Cardiac atrium fibroblast (primary cell): ENCODE measurements at places on chromosomes 3 and 15. TPM values are rescaled to one million over a fixed set of nuclear protein-coding genes. Genes with fewer than 3 reads are reported as not detected.

ANKRD34C gene
- total RNA-seq: not detected in 2 replicates

NLGN1 gene
- 1.5 and 5.6 TPM in 2 replicates for total RNA-seq

ITGB5 gene
- total RNA-seq: 177 and 202 TPM in 2 replicates

P2RY13 gene
- not detected in 2 replicates for total RNA-seq

CPNE9 gene
- total RNA-seq: not detected in 2 replicates

TRNT1 gene
- 9.7 and 10.5 TPM in 2 replicates for total RNA-seq

SCAANT1 gene
- total RNA-seq: not detected in 2 replicates

BUB1B gene
- 5.0 and 8.7 TPM in 2 replicates for total RNA-seq

MST1R gene
- total RNA-seq: not detected in 2 replicates

NEO1 gene
- 16.4 and 34.3 TPM in 2 replicates for total RNA-seq

KLHL18 gene
- 7.4 and 10.9 TPM in 2 replicates for total RNA-seq

C3orf49 gene
- total RNA-seq: not detected in 2 replicates

NANOGP8 gene
- total RNA-seq: not detected in 2 replicates

IL12A gene
- 0.16 and 2.9 TPM in 2 replicates for total RNA-seq
